Activated T-helper 1 cell treated with anti-CD3 and anti-CD28 coated beads, Interleukin-2, amount 50 U/mL, for 16 hours (primary cell): ENCODE measurements at places on chromosomes 7 and 10.

DNA sequence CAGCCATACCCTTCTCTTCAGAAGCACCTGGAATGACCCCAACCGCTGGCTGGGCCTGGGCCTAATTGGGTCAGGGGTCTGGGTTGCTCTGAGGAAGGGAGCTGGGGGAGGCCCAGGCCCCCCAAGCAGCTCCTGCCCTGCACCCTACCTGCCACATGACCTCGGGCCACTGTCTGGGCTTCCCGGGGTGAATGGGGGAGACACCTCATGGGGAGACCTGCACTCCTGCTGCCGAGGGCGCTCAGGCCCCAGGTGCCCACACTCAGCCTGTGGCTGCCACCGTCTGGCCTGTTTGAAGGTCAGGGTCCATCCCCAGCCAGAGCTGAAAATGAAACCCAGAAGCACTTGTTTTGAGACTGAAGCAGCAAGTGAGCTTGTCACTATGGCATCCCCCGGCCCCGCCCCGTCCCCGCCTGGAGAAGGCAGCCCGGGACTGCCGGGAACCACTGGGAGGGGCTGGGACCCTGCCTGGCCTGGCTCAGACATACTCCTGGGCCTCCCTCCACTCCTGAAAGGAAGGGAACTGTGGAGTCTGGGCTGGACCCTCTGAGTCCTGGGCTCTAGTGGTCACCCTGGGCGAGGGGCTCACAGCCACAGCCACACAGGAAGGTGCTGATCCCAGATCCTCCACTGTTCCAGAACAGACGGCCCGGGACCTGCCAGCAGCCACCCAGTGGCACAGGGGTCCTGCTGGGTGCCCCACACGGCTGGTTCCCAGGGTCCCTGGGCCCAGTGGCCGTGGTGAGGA, 7.4 kb upstream of the MICALL2 start:
- no peak for DNase-seq

GRCh38 chr7:92696584-92696983, 106.4 kb upstream of the FAM133B start:
- no peak for DNase-seq

GRCh38 chr10:98380493-98381339, 34.3 kb downstream of the PYROXD2 start:
- no peak for DNase-seq

- DNase-seq, result no peak
Measured at GRCh38 chr7:35286422-35286821, 32.5 kb upstream of the TBX20 start.

DNA sequence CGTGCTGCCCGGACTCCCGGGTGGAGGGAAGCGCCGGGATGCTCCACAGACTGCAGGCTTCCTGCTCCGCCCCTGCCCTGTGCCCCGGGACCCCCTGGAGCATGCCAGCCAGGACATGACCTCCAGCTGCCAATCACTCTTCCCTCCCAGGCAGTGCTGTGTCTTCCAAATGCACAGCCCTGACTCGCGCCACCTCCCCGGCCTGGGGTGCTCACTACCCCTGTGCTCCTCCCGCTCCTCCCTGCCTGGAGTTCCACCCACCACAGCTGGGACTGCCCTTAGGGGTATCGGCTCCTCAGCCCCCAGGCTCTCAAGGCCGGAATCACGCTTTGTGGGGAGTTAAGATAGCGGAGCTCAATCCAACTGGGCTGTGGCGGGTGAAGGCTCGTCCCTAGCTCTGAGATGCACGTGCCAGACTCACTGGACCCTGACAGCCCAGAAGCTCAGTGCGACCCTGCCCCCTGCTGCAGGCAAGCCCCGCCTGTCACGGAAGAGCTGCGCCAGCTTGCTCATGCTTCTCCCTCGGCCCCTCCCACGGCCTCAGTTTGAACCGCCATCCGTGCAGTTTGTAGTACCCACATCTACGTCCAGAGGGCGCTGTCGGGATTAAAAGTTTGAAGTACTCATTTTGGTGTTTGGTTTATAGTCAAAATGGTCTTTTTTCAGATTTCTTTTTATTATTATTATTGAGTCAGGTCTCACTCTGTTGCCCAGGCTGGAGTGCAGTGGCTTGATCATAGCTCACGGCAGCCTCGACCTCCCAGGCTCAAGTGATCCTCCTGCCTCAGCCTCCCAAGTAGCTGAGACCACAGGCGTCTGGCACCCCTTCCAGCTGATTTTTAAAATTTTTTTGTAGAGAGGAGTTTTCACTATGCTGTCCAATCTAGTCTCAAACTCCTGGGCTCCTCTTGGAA, 142.5 kb upstream of the TCERG1L start:
- no peak for DNase-seq

- DNase-seq, result no peak
Measured at GRCh38 chr7:132345543-132346129, 230.6 kb downstream of the PLXNA4 start.

DNA sequence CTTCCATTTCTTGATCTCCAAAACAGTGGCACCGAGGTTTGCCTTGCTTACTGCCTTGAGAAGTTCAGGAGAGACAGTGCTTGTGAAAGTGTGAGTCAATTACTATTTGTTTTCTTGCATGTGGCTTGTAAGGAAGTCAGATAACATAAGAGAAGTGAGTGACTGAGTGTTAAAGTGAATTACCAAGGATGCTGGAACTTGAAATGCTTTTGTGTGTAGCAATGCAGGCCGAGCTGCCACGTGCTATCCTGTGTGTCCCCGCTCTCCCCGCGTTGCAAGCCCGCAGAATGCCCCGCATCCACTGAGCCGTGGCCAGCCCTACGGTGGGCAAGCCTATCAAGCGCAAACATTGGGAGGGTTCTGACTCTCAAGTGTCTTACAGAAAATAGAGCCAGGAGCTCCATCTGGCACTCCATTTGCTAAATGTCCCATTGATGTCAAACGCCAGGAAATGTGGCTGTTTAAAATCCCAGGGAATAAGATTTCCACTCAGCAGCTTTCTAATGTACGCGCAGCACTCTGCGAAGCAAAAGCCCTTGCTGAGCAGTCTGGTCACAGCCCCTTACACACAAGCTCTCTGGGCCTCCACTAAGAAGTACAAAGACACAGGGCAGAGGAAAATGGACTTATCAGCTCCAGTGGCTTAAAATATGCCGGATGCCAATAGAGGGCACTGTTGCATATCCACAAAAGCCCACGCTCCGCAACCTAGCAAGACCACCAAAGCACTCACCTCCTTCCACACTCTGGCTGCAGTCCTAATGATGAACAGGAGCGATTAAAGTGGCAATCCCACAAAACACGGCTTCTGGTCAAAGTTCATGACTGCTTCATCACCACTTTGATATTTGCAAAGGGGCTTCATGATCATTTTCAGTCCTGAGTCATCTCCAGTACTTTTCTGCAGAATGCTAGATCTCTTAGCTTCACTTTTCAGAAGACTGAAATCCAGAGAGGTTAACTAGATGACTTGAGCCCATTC, 158.0 kb upstream of the ITGB1 start:
- DNase-seq, result no peak

DNA sequence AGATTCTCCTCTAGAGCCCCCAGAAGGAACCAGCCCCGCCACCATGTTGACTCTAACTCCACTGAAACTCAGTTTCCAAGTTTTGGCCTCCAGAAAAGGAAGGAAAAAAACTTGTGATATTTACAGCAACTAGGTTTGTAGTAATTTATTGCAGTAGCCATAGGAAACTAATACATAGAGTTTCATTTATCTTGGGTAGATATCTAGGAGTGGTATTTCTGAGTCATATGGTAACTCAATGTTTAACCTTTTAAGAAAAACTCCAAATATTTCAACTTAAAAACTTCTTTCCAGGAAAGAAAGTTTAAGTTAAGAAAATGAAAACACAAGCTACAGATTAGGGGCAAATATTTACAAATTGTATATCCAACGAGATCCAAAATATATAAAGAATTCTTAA, 576.7 kb downstream of the KCNMA1 start:
- DNase-seq, result no peak

DNA sequence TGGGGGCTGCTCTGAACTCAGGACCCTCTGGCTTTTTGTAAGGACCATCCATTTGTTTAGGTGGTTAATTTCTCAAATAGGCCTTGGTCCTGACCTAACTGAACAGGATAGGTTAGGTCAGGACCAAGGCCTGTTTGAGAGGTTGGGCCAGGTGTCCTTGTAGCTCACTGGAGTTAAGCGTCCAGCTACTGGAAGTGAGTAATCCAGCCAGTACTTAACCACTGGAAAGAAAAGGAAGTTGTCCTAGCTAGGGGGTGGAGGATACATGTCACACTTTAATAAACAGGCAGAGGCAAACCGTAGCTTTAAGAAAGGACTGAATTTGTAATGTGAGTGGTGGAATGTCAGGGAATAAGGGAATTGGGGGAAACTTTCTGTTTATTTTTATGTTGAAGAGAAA, 96.0 kb downstream of the GPR85 start:
- DNase-seq, result no peak

GRCh38 chr7:11328309-11328708, 354.6 kb downstream of the PHF14 start:
- DNase-seq, result no peak

- DNase-seq, result no peak
Measured at GRCh38 chr7:159066816-159067575, 77.7 kb downstream of the VIPR2 start.

GRCh38 chr7:1671594-1672451, 1.7 kb downstream of the ELFN1 start:
- no peak for DNase-seq
